Activated CD4-positive, alpha-beta T cell treated with anti-CD3 and anti-CD28 coated beads, Interleukin-2, Interleukin-6, amounts not matched to agents 100 ng/mL and 50 ng/mL, durations not matched to agents 16 hours and 8 hours (primary cell): ENCODE measurements at places on chromosomes 5 and 9.
A peak's percentile ranks its signal among the peaks of the same experiment; 100 is the strongest.

GRCh38 chr5:123456242-123456641 lies 33.0 kb upstream of the CEP120 start:
- no peak for DNase-seq

- DNase-seq = peak; percentile 3
Measured at GRCh38 chr9:26975728-26976707, 19.8 kb downstream of the IFT74 start.

DNA sequence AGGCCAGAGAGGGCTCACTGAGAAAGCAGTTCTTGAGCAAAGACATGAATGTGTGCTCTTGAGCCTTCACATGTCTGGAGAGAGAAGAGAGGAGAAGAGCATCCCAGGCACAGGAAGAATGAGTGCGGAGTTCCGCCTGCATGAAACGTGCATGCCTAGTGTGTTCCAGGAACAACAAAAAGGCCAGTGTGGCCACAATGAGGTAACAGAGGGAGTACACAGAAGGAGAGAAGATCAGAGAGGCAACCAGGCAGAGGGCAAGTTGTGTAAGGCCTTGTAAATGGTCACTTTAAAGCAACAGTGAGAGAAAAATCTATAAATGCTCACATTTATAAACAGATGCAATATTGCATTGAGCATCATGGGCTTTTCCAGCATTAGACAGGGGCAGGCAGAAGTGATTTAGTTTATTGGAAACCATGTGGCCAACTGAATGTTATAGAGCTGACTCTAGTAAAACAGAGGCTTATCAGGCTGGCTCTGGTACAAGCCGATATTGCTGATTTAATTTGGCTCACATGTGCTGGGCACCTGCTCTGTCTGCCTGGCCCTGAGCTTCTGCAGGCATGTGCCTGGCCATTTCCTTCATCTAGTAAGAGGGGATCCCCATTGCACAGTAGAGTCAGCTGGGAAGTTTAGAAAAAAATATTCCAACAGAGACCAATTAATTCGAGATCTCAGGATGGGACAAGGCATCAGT lies 185.3 kb downstream of the SAXO1 start:
- DNase-seq = no peak

- no peak for DNase-seq
Measured at GRCh38 chr9:127965953-127966352, 14.8 kb downstream of the EEIG1 start.

- no peak for DNase-seq
Measured at GRCh38 chr5:120052916-120053828, 410.9 kb upstream of the PRR16 start.
